ENCODE measurements at places on chromosomes 5 and 9.

- DNase-seq, result no peak
Observed at GRCh38 chr5:173567548-173567947, 48.9 kb downstream of the BOD1 start.

DNA sequence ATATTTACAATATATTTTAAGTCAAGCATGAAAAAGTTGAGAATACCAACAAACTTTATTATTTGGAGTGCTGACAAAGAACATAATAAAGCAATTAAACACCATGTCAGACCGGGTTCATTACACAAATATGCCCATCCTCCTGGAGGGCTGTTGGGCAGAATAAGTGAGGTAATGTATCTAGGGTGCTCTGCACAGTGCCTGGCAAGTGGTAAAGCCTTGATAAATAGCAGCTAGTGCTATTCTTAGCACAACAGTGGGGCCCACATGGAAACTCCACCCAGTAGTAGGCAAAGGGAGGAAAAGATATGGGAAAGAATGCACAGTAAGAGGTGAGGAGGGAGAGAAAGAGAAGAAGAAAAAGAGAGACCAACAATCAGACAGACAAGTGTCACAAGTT, 97.7 kb downstream of the SLC1A3 start:
- DNase-seq, result no peak

DNA sequence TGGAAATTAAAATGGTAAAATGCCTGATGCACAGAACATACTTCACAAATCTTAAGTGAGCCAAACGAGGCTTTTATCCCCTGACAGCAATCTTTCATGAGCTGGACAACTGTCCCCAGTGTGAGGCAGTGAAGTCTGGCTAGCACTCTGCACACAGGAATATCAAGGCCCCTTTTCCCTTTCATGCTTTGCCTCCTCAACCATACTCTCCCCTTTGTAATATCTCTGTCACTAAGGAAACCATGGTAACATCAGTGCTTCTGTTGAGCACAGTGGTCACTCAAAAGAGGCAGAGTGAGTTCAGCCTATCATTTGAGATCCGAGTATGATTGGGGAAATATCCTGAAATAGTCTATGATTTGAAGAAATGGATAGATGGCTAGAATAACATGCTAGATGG, 318.3 kb downstream of the ENC1 start:
- no peak for DNase-seq

DNA sequence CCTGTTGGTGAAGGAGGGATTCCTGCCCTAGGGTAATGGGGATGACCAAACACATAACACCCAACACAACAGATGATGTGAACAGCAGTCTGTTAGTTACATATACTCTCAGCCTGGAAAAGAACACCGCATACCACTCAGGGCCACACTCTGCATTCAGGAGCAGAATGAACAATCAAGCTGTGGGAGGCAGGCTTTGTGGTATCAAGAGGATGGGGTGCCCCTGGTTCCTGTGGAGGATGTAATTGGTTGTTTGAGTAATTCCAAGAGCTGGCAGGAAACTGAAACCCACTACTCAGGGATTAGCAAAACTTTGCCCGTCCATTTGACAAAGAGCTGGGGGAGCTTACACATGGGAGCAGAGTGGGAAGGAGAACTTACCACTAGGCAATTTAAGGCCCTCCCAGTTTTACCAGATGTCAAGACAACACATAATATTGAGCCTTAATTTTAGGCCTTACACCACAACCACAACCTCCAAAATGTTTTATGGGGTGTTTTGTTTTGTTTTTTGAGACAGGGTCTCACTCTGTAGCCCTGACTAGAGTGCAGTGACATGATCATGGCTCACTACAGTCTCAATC, 15.6 kb upstream of the PRKAA1 start:
- DNase-seq, result no peak

DNA sequence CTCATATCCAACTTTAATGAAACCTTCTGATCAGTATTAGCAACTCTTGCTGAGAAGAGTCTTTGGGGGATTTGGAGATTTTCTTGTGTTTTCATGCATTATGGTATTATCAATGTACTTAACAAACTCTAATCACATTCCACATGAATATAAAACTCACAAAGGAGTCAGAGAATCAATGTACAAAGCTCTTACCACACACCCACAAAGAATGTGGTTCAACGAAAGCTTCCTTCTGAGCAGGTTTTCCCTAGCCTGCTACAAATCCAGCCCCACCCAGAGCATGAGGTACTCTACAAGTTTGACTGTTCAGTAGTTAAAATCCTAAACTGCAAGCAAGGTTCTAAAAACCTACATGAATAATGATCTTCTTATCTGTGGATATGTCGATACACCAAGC, 210.1 kb downstream of the TARS1 start:
- DNase-seq, result no peak

GRCh38 chr5:175579742-175580432, 78.0 kb upstream of the HRH2 start:
- no peak for DNase-seq

GRCh38 chr9:13744261-13744901, 464.9 kb upstream of the MPDZ start:
- DNase-seq, result no peak

Measured in hepatocyte (in vitro differentiated cells).